GM23338 (cell line): ENCODE measurements at places on chromosomes 6 and 20. TPM values are rescaled to one million over a fixed set of nuclear protein-coding genes. Genes with fewer than 3 reads are reported as not detected.

OSTM1 gene
- total RNA-seq = 28.1 and 47.7 TPM in 2 replicates

NAA20 gene
- 28.7 and 29.4 TPM in 2 replicates for total RNA-seq

GRCh38 chr20:16846006-16846405, 97.8 kb downstream of the OTOR start:
- peaks cover 16% of the 10 kb centered on the region for H3K4me1 ChIP-seq
- H3K27me3 ChIP-seq = no peaks in the 10 kb centered on the region
- H3K36me3 ChIP-seq = no peaks in the 10 kb centered on the region

GRCh38 chr20:33119725-33120720, 40.6 kb downstream of the BPIFB4 start:
- H3K4me1 ChIP-seq = no peaks in the 10 kb centered on the region
- H3K36me3 ChIP-seq = no peaks in the 10 kb centered on the region
- no peak overlapping the region for H3K4me3 ChIP-seq

- peaks cover 12% of the 10 kb centered on the region for H3K4me1 ChIP-seq
- no peaks in the 10 kb centered on the region for H3K27me3 ChIP-seq
- H3K36me3 ChIP-seq = peaks cover 4% of the 10 kb centered on the region; the same call in 1 of the 2 replicates
- no peak overlapping the region for H3K27ac ChIP-seq
- H3K4me3 ChIP-seq = peak overlapping the region; percentile 99
Observed at GRCh38 chr20:35697696-35698297, 1.4 kb downstream of the NFS1 start.

DNA sequence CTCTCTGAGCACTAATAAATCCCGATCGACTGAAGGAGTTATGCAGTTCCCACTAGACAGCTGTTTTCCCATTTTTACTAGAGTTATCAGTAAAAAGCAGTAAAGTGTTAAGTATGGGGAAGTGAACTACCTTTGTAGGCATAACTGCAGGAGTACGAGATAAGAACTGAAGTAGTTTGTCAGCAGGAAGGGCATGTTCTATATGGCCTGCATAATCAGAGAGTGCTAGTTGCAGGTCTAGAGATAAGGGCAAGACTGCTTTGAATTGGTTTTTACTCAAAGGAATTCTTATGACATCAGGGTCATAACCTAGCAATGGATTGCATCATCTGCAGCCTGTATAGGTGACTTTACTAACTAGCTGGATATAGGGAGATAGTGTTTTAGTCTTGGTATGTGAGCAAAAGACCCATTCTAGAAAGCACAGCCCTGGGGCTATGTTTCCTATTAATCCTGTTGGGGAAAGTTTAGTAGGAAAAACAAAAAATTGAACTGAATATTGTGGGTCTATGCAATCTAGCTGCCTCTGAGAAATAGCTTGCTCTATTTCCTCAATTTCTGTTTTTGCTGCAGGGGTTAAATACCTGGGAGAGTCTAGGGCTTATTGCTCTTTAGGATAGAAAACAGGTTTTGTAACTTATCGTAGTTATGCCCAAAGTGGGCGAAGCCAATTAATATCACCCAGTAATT, 22.6 kb upstream of the CRISP1 start:
- no peak overlapping the region for H3K27ac ChIP-seq
- H3K4me1 ChIP-seq = peaks cover 31% of the 10 kb centered on the region
- no peak overlapping the region for H3K4me3 ChIP-seq
- DNase-seq = no peak

DNA sequence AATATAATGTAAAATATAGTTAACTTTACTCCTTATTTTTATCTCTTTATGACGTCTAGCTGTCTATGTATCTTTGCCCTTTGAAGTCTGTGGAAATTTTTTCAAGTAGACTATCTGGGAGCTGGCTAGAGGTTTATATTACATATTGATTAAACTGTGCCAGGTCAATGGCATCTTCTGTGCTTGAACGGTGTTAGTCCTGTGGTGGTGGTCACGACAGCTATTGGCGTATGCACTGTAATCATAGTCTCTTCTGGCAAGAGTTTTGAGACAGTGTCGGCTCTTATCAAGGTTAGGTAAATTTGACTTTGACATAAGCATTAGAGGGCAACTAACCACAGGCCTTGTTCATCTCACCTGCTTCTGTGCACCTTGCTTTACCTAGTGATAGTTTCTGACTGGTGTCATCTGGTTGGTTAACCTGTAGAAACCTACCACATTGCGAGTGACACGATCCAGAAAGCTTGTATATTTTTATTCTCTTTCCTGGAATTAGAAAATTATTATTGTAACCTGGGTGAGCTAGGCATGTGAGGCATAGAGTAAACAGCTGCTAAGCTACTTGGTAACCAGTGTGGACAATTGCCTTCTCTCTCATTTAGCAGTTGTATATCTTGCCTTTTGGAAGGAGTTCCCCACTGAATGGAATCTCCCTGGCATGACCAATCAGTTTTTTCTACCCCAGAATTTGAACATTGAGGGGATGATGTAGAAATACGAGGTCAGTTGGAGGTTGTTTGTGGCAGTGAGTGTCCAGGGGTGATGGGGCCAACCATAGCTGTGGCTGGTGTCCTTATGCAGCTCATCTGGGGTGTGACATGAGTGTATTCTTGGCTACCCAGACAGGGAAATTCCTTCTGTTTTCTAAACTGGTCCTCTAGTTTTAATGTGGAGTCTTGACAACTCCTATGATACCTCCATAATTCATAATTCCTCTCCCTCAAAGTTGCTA, 45.9 kb downstream of the SH3BGRL2 start:
- H3K4me1 ChIP-seq = no peaks in the 10 kb centered on the region
- H3K27me3 ChIP-seq = no peaks in the 10 kb centered on the region
- no peak overlapping the region for H3K4me3 ChIP-seq
- H3K36me3 ChIP-seq = no peaks in the 10 kb centered on the region
- DNase-seq = no peak
